ENCODE measurements at places on chromosomes 12 and 14.

DNA sequence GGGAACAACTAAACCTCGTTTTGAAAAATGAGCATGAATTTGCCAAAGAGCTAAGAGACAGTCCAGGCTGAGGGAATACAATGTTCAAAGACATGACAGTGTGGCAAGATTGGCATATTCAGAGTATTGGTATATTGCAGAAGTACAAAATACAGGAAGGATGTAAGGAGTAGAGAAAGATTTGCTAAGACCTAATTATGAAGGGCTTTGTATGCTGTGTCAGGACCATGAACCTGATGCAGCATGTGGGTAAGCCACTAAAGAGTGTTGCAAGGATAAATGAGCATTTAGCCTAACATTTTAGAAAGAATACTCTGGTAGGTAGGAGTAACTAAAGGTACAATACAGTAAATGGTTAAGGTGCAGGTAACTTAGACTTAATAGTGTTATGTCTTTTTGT, 65.1 kb downstream of the KTN1 start:
- no peak for DNase-seq

- DNase-seq: no peak
Measured at GRCh38 chr14:78805570-78805969, 635.4 kb downstream of the NRXN3 start.

DNA sequence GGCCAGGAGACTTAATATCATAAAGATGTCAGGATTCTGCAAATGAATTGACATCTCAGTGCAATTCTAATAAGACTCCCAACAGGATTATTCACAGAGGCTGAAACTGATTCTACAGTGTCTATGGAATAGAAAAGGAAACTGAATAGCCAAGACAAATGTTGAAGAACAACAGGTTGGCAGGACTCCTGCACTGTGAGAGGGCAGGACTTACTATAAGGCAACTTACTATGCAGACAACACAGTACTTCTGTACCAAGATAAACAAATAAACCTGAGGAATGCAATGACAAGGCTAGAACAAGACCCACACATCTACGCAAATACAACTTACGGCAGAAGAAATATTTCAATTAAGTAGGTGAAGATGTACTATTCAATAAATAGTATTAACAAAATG, 132.2 kb upstream of the FKBP4 start:
- no peak for DNase-seq

- DNase-seq: no peak
Measured at GRCh38 chr12:51323966-51324895, at the start of gene BIN2. BIN2 (minus strand) TSS chr12:51324174; CDS start chr12:51324102, 72 bp downstream.
